ENCODE measurements at places on chromosomes 7 and 10. TPM values are rescaled to one million over a fixed set of nuclear protein-coding genes. Genes with fewer than 3 reads are reported as not detected.
A peak's percentile ranks its signal among the peaks of the same experiment; 100 is the strongest.

PTF1A gene
- total RNA-seq: not detected

TSPAN12 gene
- total RNA-seq: 15.7 TPM

PRLHR gene
- total RNA-seq: not detected

CAV2 gene
- 1.9 TPM for total RNA-seq

NME8 gene
- total RNA-seq: not detected

CEP55 gene
- total RNA-seq: 30.7 TPM

UNCX gene
- total RNA-seq: 2.4 TPM

DNA sequence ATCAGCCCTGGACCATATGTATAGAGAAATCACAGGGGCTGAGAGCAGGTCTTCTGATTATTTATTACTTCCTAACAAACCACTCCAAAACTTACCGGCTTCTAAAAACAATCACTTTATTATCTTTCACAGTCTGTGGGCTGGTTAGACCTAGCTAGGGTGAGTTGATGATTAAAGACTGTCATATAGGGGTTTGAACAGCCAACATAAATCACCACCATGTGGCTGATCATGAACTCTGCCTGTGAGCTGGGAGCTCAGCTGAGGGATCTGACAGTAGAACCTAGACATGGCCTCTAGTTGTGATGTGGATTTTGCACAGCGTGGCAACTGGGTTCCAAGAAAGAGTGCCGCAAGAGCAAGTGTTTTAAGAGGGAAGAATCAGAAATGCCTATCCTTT, 305.4 kb downstream of the CSTF2T start:
- H3K4me1 ChIP-seq: no peaks in the 10 kb centered on the region
- no peak for DNase-seq
- no peak overlapping the region for H3K27ac ChIP-seq

- no peaks in the 10 kb centered on the region for H3K4me1 ChIP-seq
- H3K27ac ChIP-seq: no peak overlapping the region
Measured at GRCh38 chr10:55837273-55837672, 523.8 kb downstream of the ZWINT start.

- H3K4me3 ChIP-seq: peak overlapping the region; percentile 78
- H3K36me3 ChIP-seq: peaks cover 4% of the 10 kb centered on the region
- H3K27ac ChIP-seq: no peak overlapping the region
Measured at GRCh38 chr7:155007947-155008346, 5.0 kb upstream of the PAXIP1 start.

- no peaks in the 10 kb centered on the region for H3K27me3 ChIP-seq
- H3K4me3 ChIP-seq: no peak overlapping the region
- H3K27ac ChIP-seq: no peak overlapping the region
- peaks cover 16% of the 10 kb centered on the region for H3K4me1 ChIP-seq
- peak; percentile 33 for DNase-seq
Measured at GRCh38 chr7:33757563-33758165, 147.7 kb upstream of the BMPER start.

DNA sequence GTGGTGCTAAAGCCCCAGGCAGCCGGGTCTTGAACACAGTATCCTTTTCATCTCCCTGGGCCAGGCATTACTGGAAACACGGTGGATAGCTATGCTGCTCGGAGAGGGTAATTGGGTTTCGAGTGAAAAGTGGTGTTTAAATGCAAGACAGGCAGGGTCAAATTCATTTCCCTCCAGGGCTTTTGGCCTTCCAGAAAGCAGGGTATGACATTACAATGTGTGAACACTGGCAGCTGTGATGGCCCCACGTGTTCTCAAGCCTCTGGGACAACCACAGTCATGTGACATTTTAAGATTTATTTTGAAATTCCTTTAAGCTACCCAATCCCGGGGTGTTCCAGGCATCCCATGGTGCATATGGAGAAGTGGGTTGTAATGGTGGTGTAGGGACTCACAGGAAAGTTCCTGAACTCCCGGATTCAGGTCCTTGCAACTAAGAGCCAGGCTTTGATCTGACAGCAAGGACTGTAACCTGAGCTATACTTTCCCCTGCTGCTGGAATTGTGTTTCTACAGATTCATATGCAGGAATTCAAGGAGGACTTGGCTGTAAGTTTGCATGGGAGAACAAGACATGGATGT, 46.8 kb downstream of the INSYN2A start:
- peaks cover 26% of the 10 kb centered on the region for H3K4me1 ChIP-seq
- no peak overlapping the region for H3K4me3 ChIP-seq
- H3K27ac ChIP-seq: no peak overlapping the region
- H3K27me3 ChIP-seq: no peaks in the 10 kb centered on the region
- DNase-seq: no peak
- H3K36me3 ChIP-seq: peaks cover 3% of the 10 kb centered on the region

GRCh38 chr10:132945894-132946255, 3.5 kb upstream of the CFAP46 start:
- no peak overlapping the region for H3K27ac ChIP-seq
- no peak overlapping the region for H3K4me3 ChIP-seq
- no peaks in the 10 kb centered on the region for H3K36me3 ChIP-seq
- peaks cover 5% of the 10 kb centered on the region for H3K4me1 ChIP-seq
- H3K27me3 ChIP-seq: peaks cover 46% of the 10 kb centered on the region

GRCh38 chr10:804787-805619, 115.5 kb upstream of the DIP2C start:
- H3K4me3 ChIP-seq: peak overlapping the region; percentile 54
- peaks cover 24% of the 10 kb centered on the region for H3K36me3 ChIP-seq
- H3K27ac ChIP-seq: peak overlapping the region; percentile 62

DNA sequence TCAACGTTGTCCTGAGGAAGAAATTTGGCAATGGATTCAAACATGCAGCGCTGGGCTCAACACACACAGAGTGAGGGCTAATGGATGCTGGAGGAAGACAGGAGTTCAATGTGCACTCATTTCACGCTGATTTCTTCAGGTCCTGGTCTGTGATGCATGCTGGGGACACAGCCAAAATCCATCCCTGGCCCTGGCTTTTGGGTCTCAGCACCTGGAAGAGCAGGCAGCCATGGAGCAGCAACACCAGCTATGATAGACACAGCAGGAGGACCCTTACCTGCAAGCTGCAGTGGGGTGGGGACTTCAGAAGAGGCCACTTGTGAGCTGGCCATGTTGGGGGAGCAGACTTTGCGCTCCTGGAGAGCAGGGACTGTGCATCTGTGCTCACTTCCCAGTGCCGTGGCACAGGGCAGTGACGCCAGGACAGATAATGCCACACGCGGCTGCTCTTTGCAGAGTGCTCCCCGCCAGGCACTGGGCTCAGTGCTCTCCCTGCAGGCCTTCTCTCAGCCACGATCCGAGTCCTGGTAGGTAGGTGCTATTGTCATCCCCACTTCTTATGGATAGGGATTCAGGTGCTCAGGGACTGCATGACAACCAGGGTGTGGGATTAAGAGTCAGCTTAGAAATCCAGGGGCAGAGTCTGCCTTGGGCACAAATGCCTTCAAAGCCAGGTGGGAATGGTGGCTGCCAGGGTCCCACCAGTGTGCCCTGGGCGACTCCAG, 138.8 kb upstream of the UNC5B start:
- peaks cover 7% of the 10 kb centered on the region for H3K4me1 ChIP-seq
- H3K27ac ChIP-seq: peak overlapping the region; percentile 96
- H3K36me3 ChIP-seq: no peaks in the 10 kb centered on the region
- H3K27me3 ChIP-seq: no peaks in the 10 kb centered on the region

DNA sequence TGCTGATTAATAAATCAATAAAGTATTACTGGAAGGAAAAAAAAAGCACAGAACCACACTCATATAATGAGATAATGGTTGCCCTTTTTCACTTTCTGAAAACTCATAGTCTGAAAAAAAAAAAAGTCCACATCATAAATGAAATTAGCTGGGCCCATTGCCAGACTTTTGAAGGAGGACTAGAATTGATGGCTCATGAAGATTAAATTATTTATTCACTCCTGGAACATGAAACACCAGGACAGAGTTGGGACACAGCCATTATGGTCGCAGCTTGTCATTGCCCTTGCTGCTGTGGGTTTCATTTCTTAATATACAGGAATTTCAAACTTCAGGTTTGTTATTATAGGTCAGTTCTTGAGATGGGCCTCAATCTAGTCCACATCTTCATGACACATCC, 91.9 kb downstream of the CNTNAP2 start:
- H3K36me3 ChIP-seq: no peaks in the 10 kb centered on the region
- H3K27me3 ChIP-seq: no peaks in the 10 kb centered on the region
- DNase-seq: no peak
- no peak overlapping the region for H3K4me3 ChIP-seq
- no peak overlapping the region for H3K27ac ChIP-seq
- H3K4me1 ChIP-seq: no peaks in the 10 kb centered on the region

DNA sequence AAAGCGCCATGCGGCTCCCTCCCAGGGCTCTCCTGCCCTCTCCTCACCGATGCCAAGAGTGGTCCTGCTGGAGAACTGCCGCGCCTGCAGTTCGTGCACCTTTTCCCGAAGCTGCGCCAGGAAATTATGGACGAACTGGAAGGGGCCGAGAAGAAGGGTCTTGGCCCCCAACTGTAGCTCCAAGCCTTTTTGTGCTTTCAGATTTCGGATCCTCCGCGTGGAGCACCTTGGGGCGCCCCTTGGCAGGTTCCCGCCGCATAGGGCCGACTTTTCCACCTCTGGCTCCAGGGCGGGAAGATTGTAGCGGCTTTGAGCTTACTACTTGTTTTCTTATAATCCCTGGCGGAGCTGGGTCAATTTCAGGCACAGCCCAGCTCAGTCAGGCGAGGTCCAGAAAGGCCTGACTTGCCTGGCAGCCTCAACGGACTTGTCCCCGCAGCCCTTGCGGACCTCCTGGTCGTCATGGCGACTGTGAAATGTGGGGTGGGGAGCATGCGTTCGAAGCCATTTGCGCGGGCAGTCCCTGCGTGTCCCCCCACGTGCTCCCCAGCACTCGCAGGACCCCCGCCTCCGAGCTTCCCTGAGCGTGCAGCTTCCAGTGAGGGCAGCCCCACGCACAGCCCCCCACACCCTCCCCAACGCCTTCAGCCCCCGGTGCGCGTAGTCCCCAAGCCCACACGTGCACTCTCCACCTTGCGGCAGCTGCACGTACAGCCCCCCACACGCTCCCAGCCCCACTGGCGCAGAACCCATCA, 129.9 kb downstream of the KBTBD2 start:
- H3K4me3 ChIP-seq: no peak overlapping the region
- peaks cover 10% of the 10 kb centered on the region for H3K36me3 ChIP-seq
- no peaks in the 10 kb centered on the region for H3K27me3 ChIP-seq
- H3K27ac ChIP-seq: no peak overlapping the region
- DNase-seq: no peak

DNA sequence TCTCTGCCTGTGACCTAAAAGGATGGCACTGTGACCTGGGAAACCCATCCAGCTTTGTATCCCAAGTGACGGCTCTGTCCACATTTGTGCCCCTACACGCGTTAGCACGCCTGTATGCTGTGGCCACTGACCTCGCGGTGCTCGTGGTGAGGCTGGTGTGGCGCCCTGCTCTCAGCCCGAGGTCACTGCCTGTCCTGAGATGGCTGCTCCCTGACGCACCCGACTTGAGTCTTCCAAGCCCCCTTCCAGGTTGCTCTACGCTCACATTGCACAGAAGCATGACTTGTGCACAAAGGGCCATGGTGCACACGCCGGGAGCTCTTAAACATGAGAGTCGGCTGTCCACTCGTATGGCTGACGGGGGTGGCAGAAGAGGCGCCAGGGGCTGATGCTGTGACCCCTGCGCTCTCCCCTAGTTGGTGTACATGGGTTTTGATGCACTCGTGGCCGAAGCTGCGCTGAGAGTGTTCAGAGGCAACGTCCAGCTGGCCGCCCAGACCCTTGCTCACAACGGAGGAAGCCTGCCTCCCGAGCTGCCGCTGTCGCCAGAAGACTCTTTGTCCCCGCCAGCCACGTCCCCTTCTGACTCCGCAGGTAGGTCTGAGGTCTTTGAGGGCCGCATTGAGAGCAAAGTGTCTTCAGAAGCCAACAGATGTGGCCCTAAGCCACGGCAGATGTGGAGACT, 33.5 kb downstream of the WDR86 start:
- no peak for DNase-seq
- H3K27me3 ChIP-seq: peaks cover 19% of the 10 kb centered on the region
- no peak overlapping the region for H3K27ac ChIP-seq

DNA sequence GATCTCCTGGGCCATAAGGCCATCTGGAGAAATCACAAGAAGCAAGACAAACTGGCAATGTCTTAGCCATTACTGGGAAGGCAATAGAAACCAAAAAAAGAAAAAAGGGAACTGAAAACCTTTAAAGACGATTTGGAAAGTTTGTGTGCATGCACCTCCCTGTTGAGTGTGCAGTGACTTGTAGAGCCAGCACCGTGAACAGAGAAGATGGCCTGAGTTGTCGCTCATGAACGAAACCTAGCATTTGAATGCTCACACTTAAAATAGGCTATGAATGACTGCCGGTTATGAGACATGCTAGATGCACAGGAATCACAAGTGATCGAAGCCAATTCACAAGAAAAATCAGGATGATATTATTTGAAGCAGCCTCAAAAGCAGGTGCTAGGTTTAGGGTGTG, 151.3 kb upstream of the ADO start:
- H3K27ac ChIP-seq: no peak overlapping the region
- DNase-seq: no peak
- no peaks in the 10 kb centered on the region for H3K36me3 ChIP-seq
- no peaks in the 10 kb centered on the region for H3K4me1 ChIP-seq

DNA sequence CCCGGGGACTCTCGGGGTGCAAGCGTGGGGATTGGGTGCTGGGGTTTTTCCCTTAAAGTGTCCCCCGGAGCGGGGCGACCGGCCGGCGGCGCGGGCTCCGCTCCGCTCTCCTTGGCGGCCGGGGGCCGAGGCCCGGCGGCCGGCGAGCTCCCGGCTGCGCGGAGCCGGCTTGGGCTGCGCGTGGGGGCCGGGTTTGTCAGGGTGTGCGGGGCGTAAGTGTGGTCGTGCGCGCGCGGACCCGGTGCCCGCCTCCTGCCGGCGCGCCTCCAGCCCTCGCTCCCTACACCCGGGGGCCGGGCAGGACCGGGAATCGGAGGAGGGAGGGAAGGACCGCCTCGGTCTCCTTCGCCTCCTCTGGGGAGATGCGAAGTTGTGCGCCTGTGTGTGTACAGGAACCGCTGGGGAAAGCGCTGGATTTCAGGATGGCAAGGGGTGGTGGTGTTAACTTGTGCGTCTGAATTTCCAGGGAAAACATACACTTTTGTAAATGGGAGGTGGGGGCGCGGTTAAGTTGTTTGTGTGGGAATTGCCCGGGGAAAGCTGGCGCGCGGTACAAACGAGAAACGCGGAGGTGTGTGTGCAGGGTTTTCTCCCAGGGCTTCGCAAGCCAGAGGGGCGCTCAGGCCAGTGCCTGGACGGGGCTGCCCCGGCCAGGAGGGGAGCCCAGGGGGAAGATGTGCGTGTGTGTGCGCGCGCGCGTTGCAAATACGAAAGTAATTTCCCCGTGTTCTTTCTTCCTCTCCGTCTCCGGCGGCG, 737 bp downstream of the ZMIZ1 start:
- peaks cover 5% of the 10 kb centered on the region for H3K27me3 ChIP-seq
- peaks cover 60% of the 10 kb centered on the region for H3K4me1 ChIP-seq
- H3K27ac ChIP-seq: peak overlapping the region; percentile 93
- H3K4me3 ChIP-seq: peak overlapping the region; percentile 98
- no peaks in the 10 kb centered on the region for H3K36me3 ChIP-seq
- peak; percentile 22 for DNase-seq

GRCh38 chr10:34260904-34261303, 554.2 kb downstream of the PARD3 start:
- no peak for DNase-seq
- H3K4me1 ChIP-seq: peaks cover 9% of the 10 kb centered on the region
- no peak overlapping the region for H3K27ac ChIP-seq
- H3K4me3 ChIP-seq: no peak overlapping the region
